ENCODE measurements at places on chromosomes 13 and 19.

DNA sequence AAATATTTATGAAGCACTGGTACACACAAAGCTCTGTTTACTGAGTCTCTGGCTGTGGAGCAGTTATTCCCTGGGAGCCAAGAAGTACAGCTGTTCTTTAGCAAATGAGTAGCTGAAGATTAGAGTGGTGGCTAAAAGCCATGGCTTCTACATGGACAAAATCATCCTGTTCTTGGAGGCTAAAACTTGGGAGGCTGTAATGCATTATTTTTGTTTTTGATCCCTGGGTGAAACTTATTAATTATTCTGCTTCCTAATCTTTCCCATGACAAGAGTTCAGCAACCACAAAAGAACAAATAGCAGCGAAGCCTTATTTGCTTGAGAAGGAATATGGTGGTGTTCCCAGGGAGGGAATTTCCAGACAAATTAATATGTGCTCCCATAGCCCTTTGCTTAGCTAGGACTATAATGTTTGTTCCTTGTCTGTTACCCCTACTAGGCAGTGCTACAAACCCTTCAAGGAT, 109.5 kb downstream of the DCT start:
- peak; percentile 18 for DNase-seq

DNA sequence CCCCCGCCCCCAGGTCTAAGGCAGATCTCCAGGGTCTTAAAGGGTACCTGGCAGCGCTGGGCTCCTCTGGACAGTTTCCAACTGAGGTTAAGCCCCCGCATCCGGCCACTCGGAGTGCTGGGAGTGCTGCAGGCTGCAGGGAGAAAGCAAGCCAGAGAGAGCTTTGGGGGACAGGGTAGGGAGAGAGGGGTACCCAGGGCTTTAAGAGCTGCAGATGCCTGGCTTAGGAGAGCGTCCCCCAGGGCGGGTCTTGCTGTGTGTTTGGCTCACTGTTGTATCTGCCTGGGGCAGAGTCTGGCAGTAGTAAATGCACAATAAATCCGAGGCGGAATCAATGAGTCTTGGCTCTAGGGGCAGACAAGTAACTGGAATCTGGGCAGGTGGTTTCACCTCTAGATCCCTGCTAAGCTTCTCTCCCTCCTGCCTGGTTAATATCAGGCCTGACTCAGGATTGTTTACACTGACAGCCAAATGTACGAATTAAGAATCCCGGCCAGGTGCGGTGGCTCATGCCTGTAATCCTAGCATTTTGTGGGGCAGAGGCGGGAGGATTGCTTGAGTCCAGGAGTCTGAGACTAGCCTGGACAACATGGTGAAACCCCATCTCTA, 798 bp upstream of the COX6B2 start:
- DNase-seq: peak; percentile 57

GRCh38 chr13:45809801-45810394, 41.7 kb downstream of the SIAH3 start:
- no peak for DNase-seq

DNA sequence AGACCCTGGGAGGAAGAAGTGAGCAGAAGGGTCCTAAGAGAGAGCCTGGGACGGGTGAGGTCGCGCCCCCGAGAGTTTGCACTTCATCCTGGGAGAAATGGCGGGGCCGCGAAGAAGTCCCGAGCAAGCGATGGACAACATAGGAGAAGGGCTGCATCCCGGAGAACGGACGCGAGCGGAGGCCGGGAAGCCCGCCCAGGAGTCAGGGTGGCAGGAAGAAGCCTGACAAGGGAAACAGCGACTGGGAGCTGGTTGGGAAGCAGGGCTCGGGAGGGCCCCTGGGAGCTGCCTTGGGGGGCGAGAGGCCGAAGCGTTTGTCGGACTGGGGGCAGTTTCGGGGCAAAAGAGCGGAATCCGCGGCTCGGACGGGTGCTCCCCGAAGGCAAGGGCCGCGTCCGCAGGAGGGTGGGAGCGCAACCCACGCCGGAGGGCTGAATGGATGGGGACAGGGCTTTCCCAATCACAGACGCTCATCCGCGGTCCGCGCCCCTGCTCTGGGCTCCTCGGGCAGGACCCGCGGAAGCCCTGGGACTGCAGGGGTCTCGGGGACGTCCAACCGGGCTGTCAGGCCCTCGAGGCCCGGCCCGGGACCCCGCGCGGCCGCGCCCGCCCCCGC, 469 bp downstream of the ABHD17A start:
- DNase-seq: no peak

DNA sequence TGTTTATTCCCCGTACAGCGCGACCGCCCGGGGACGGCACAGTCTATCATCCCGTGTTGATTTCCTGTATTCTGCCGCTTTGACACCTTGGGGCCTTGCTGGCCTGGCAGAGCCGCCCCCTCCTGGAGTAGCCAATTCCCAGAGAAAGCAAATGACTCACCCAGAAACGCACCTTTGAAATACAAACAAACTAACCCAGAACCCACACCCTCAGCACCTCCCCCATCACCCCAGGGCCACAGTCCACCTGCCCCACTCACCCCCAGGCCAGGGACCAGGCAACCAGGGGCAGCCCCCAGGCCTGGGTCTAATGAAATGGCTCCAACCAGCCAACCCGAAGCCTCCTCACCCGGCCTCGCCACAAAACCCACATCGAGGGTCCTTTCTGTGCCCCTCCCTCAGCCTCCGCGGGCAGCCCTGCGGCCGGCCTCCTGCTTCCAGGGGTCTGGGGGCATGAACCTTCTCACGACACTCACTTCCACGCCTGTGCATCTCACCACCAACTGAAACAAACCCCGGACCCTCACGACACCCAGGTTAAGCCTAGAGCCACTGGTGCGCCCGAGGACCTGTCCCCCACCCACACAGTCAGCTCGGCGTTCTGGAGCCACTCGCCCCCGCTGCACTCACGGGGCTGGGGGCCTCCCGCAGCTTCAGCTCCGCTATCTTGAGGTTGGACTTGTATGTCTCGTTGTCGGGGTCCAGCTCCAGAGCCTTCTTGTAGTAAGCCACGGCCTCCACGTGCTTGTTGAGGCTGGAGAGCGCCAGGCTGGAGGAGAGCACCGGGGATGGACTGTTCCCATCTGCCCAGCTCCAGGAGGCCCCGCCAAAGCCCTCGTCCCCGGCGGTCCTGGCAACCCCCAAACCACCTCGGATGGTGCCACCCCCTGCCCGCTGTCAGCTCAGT, 20.9 kb downstream of the SGTA start:
- no peak for DNase-seq

- peak; percentile 45 for DNase-seq
Measured at GRCh38 chr19:4976401-4977298, 7.7 kb downstream of the KDM4B start.
